ENCODE measurements at places on chromosomes 7 and 10.

DNA sequence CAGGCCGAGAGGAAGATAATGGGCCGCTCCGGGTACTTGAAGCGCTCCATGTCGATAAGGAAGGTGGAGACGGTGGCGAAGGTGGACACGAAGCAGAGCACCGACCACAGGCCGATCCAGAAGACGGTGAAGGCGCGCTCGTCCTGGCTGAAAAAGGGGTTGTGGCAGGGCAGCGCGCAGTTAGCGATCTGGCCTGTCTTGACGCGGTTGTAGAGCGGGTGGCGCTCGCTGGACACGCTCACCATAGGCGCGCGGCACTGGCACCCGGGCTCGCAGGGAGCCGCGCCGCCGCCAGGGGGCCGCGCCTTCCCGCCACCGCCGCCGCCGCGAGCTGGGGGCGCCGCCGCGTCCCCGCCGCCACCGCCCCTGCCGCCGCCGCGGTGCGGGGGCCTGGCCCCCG lies 1.6 kb downstream of the FZD8 start:
- DNase-seq, result peak; percentile 33

DNA sequence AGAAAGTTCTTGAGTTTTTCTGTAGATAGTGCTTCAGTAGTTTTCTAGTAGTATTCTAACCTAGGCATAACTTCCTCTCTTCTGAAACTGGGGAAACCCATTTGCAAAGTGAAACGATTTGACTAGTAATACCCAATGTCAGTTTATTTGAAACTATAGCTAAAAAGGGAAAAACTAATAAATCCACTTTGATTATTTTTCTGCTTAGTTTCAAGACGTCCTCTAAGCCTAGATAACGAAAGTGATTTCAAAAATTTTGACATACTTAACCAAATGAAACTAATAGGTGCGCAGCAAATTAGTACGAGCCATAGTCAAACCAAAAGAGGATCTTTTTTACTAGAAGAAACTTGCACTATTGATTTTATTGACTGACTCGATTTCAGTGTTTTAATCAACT lies 9.8 kb upstream of the SP8 start:
- DNase-seq, result no peak

DNA sequence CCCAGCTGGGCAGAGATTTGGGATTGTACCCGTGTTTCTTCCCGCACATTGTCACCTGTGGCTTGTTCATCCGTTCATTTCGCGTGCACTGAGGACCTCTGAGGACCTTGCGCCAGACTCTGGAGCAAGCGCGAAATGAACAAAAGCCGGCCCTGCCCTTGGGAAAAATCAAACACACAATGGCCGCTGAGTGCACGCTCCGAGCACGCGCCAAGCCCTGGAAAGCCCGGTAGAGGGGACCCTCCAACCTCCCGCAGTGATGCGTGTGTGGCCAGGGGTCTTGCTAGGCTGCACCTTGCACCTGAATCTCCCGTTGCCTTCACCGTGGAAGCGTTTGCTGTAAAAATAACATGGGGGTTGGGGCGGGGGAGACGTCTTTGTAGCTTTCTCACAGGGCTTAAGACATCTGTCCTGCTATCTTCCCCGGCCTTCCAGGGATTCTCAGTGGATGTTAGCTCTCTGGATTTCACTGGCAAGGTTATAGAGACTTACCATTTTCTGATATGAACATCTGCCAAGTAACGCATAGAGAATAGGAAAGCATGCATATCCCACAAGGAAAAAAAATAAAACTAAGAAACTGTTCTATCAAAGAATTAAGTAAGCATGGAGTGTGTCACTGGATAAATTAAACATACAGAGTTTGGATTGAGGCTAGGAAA lies 37.3 kb downstream of the ZNF777 start:
- DNase-seq, result no peak

- no peak for DNase-seq
These were observed 64.7 kb upstream of the JAZF1 start for GRCh38 chr7:28245123-28245878.

GRCh38 chr10:11243425-11244222 lies 226.0 kb downstream of the CELF2 start:
- DNase-seq, result no peak

DNA sequence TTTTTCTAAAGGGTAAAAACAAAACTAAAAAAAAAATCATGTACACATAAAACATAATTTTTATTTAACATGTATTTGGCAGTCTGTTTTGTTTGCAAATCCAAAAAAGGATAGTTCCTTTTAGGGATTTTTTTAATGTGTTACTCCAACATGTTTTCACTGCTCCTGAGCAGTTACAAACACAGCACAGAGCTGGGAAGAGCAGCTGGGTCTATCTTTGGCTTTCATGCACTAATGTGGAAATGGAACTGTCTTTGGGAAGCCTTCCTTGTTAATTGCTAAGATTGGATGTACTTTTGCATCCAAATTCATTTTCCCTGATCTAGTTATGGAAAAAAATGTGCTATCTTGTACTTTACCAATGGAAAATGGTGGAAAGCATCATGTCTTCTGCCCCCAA lies 1035.1 kb downstream of the CNTNAP2 start:
- DNase-seq, result no peak

DNA sequence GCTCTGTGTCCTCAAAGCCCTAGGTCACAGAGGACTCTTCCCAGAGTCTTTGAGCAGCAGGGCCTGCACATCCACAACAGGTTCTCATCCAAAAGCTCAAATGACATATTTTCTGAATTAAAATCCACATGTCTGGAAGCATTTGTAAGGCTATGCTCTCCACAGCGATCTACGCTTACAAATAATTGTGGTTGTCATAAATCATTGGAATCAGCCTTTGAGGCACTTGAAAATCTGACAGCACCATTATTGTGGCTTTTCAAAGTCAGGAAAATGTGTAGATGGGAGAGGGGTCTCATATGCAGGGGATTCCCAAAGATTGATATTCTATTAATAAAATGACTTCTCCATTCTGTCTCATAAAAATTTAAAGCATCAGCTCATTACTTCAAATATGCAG lies 16.3 kb downstream of the GPR26 start:
- no peak for DNase-seq

- no peak for DNase-seq
These were observed 56.0 kb upstream of the ST8SIA6 start for GRCh38 chr10:17510242-17510908.

DNA sequence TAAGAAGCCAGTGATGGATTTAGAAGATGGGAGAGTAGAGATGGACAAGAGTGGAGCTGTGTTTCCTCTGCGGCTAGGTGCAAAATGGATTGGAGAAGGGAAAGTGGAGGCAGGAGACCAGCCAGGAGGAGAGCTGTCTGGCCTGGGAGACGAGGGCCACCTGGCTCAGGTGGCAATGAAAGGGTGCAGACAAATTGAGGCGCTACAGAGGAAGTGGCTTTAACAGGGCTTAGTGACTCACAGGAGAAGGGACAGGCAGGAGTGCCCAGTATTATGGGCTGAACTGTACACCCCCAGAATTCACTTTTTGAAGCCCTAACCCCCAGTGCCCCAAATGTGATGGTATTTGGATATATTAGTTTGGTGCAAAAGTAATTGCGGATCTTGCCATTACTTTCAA lies 65.6 kb upstream of the DUSP5 start:
- no peak for DNase-seq

DNA sequence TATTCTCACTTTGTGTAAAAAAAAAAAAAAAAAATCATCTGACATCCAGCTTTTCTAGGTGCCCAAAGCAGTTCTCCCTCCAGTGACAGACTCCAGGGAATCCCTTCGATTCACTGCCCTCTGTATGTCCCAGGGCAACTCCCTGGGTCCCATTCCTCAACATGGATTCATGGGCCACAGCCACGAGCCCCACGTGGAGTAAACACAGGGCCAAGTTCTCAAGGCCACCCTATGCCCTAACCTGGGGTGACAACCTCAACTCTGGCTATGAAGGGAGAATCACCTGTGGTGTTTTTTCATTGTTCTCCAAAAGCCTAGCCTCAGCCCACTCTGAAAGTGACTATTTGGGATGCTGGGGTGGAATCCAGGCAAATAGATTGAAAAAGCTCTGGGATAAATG lies 3.4 kb downstream of the BNIP3 start:
- no peak for DNase-seq

DNA sequence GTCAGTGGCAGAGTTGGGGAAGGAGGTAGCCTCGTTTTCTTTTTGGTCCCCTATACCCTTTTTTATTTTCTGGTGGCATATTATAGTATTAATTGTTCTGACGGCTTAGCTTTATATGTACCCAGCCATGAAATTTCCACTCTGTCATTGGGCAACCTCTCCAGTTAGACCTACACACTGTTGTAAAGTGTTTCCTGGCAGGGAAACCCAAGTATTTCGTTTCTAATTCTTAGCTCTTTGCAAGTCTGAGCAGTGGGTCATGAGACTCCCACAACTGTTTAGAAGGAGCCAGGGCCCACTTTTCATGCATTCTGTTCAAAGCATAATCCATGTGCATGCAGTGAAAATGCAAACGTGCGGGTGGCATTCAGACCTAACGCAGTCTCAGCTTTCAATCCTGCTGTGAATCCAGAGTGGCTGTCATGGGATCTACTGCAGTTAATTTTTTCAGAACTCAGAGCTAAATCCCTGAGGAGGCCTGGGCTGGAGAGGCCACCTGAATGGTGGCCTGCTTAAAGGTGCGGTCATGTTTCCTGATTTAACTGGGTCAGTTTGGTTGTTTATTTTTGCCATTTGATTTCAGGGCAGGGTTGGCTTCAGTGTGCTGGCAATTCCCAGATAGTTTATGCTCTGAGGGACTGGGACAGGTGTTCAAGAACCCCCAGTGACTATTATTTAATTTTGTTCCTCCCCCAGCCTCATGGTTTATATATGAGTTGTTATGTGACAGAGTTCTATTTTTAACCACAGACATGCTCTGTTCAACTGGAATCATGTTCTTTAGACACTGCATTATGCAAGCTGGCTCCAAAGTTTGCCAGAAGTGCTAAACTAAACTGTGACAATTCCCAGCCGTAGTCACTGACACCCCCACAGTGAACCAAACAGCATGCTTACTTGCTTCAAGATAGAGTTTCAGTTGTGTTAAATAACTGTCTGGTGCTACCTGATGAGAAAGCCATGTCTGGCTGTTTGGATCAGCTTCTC lies 27.4 kb upstream of the SYPL1 start:
- no peak for DNase-seq

DNA sequence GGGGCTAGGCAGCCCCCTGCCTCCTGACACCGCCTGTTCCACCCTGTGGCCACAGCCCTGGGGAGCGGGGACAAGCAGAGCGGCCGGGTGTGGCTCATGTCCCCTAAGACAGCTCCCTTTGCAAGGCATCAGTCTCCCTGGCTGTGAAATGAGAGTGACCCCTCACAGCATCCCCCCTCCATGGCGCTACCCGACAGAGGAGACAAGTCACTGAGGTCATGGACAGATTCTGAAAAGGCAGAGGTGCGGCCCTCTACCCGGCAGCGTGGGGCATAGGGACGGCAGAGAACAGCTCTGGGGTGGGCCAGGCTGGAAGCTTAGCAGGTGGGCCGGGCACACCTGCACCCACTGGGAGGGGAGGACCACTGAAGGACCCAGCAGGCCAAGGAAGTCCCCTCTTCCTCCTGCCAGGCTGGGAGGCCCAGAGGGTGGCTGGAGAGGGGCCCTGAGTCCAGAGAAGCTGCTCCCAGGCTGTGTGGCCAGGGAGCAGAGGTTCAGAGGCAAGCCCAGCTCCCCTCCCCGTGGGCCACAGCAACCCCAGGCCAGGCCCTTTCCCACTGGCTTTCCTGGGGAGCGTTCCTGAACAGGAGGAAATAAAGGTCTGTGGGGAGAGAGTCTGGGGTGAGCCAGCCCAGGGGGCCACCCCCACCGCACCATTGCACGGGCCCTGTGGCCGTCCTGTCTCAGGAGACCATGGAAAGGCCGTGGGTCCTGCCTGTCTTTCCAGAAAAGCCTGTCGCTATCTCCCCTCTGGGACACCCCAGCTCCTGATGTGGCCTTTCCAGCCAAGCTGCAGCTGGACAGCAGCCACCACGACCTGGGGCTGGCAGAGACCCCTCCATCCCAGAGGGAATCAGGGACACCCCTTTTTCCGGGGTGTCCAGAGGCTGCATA lies 1.7 kb downstream of the ADAP1 start:
- no peak for DNase-seq

- DNase-seq, result peak; percentile 1
These were observed 4.8 kb downstream of the INA start for GRCh38 chr10:103281753-103282152.

DNA sequence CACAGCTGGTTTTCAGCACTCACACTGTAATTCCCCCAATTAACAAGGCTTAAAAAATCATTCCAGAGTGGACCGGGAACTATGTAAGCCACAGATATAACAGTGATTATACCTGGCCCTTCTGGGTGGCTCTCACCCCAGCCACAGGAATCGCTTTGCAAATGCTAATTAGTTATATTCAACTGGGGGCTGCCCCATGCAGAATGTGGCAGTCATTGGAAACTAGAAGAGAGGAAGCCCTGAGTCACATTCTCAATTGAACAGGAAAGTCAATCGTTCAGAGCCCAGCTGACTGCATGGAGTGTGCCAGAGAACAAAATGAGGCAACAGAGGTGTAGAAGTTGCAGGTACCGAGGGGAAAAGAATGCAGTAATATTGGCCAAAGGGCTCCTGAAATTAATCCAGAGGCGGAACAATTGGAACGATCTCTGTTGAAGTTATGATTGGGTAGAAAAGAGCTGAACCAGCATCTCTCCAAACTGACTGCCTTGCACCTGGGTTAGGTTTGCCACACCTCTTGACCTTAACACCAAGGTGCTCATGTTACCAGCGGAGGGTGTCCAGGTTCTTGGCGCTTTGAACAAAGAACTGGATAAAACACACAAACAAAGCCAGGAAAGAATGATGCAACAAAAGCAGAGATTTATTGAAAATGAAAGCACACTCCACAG lies 909.7 kb upstream of the AUTS2 start:
- DNase-seq, result no peak

DNA sequence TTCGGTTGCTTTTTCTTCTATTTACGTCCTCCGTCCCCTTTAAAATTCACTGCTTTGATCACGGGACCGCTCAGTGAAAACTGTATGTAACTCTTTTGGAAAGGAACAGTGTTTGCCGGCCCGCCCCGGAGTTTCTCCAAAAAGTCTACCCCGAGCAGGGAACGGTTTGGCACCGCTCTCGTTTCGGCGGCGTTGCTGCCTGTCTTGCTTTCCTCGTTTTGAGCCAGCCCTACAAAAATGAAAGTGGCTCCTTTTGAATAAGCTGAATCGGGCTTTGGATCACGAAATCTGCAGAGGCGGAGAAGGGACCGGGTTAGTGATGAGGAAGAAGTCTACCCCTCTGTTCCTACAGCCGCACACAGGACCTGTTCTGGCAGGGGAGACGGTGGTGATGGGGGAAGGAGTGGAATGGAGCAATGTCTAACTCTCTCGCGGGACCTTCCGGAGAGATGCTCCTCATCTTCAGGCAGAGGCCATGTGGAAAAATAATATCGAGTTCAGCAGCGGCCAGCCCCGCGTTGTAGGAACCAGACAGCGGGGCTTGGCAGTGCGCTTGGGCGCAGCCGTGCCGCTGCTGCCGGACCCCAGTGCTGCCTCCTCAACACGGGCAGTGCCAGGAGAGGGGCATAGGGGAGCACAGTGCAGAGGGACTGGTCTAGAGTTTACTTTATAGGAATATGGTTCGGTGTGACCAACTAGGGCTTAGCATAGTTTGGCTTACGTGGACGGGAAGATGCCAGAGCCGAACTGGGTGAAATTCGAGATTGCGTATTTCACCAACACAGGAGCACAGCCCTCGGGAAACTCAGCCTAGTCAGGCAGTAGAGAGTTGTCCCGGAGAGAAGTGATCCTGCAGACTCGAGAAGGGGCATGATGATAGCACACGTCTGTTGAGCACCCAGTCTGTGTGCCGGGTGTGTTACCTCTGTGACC lies 1.4 kb downstream of the HTRA1 start:
- no peak for DNase-seq

- DNase-seq, result no peak
These were observed 541.9 kb upstream of the CELF2 start for GRCh38 chr10:10475812-10476211.

- DNase-seq, result no peak
These were observed 8.9 kb upstream of the CH25H start for GRCh38 chr10:89216056-89216455.

GRCh38 chr10:43342279-43343125 lies 28.9 kb upstream of the FXYD4 start:
- DNase-seq, result no peak
